ENCODE measurements at places on chromosomes 2 and 18. TPM values are rescaled to one million over a fixed set of nuclear protein-coding genes. Genes with fewer than 3 reads are reported as not detected.

Gene UCN
- 0.92 TPM for total RNA-seq

Gene ADCY3
- 27.7 TPM for total RNA-seq

Gene SNRNP200
- total RNA-seq, result 70.8 TPM

Gene GALNT3
- total RNA-seq, result 4.6 TPM

Gene TMEM169
- 30.7 TPM for total RNA-seq

Gene CTAGE1
- not detected for total RNA-seq

Gene SLC4A3
- total RNA-seq, result 50.5 TPM

Gene NEUROD1
- total RNA-seq, result 0.69 TPM

Gene CRYGD
- total RNA-seq, result 3.7 TPM

Gene CNTNAP5
- total RNA-seq, result 66.2 TPM

Gene G6PC2
- total RNA-seq, result not detected

Gene MC5R
- 0.69 TPM for total RNA-seq

Gene ACADL
- total RNA-seq, result 4.8 TPM

Gene MAP3K2
- 57.4 TPM for total RNA-seq

Gene VAMP8
- 3.0 TPM for total RNA-seq

Gene OBSL1
- total RNA-seq, result 47.1 TPM

Gene SERPINB2
- total RNA-seq, result 0.23 TPM

Gene GATA6
- 0.23 TPM for total RNA-seq

Gene FIGN
- 40.4 TPM for total RNA-seq

Gene UGT1A4
- total RNA-seq, result not detected

Gene TCF7L1
- 2.3 TPM for total RNA-seq
